ENCODE measurements at places on chromosomes 6 and 20.

GRCh38 chr6:166500246-166500645 is 86.2 kb downstream of the RAMACL start:
- DNase-seq: no peak

GRCh38 chr6:73515204-73515655 is 5.6 kb downstream of the EEF1A1 start:
- peak; percentile 66 for DNase-seq

- no peak for DNase-seq
These were observed 30.4 kb upstream of the HIVEP2 start for GRCh38 chr6:142975365-142975764.

GRCh38 chr20:44931911-44932310 is 22.1 kb downstream of the PABPC1L start:
- DNase-seq: no peak

DNA sequence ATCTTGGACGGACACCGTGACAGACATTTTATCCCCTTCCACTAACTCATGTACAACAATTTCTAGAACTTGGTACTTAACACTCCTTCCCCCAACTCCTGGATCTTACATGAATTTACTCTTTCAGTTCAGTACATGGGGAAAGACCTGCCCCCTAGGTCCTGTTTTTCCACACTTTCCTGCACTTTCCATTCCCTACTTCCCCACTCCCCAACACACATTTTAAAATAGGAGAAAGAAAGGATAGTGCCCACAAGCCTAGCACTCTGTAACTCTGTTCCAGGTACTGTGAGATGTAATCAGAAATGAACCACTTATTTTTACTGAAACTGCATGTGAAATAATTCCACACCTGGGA is 1.3 kb downstream of the ADGRG6 start:
- no peak for DNase-seq

- no peak for DNase-seq
These were observed 9.4 kb upstream of the TRIB3 start for GRCh38 chr20:370977-371754.

DNA sequence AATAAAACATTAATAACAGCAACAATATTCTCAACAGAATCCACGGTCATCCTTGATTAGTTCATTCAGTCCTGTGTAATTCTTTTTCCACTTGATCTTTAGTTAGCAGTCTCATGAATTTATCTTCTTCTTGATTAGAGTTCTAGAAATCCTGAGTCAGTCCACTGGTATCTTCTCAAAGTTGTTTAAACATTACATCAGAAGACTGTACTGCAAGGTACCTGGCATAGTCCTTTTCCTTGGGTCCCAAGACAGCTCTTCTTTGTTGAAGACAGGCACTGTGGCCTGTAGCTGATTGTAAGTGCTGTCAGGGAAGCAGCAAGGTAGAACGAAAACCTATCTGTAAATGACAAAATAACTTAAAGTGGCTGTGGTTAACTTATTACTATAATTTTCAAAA is 11.8 kb downstream of the MAP3K4 start:
- no peak for DNase-seq

- no peak for DNase-seq
These were observed 75.7 kb upstream of the JARID2 start for GRCh38 chr6:15170126-15170525.

- DNase-seq: peak; percentile 97
These were observed at the start of gene AHI1 for GRCh38 chr6:135497412-135498184. AHI1 (minus strand) TSS chr6:135497740; CDS start chr6:135492237, 5,503 bp downstream.

- no peak for DNase-seq
These were observed 192.9 kb downstream of the SYNDIG1 start for GRCh38 chr20:24662322-24662721.

DNA sequence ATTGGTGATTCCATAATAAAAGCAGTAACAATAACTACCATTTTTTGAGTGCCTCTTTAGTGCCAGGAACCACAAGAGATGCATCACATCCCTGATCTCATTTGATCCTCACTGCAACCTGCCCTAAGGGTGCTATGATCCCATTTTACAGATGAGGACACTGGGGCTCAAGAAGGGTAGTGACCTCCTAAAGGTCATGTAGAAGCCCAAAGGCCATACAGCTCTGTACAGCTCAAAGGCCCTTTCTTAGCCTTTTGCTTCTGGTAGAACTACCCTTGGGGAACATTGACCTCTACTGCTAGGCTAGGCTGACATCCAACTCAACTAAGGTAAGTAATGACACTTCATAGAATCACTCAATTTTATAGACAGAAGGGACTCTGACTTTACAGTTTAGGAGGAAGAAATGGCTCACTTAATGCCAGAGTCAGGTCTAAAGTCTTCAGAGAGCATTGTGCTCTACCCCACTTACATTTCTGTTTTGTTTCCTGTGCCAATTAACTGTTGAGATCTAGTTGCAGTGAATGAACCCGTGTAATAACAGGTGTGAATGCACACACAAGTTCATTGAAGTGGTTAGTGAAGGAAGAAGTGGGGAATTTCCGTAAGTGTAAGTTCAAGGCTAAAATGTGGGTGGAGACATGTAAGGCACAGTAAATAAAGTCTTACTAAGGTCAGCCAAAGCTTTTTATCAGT is 10.7 kb downstream of the SLC9A8 start:
- DNase-seq: no peak

DNA sequence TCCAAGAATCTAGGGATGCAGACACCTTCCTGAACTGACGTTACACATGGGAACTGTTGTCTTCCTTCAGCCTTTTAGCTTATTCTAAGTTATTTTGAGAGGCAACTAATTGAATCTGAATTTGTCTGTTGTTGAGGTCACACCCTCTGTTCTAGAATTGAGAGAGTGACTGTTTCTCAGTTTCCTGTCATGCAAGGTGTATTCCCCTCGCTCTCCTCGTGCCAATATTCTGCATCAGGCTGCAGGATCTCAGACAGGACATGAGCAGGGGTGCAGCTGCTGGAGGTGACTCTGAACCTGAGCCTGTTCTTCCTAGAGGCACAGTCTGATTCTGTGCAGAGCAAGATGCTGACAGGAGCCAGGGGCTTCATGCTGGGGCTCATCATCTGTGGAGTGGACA is 52.5 kb downstream of the HLA-DPB1 start:
- DNase-seq: no peak

DNA sequence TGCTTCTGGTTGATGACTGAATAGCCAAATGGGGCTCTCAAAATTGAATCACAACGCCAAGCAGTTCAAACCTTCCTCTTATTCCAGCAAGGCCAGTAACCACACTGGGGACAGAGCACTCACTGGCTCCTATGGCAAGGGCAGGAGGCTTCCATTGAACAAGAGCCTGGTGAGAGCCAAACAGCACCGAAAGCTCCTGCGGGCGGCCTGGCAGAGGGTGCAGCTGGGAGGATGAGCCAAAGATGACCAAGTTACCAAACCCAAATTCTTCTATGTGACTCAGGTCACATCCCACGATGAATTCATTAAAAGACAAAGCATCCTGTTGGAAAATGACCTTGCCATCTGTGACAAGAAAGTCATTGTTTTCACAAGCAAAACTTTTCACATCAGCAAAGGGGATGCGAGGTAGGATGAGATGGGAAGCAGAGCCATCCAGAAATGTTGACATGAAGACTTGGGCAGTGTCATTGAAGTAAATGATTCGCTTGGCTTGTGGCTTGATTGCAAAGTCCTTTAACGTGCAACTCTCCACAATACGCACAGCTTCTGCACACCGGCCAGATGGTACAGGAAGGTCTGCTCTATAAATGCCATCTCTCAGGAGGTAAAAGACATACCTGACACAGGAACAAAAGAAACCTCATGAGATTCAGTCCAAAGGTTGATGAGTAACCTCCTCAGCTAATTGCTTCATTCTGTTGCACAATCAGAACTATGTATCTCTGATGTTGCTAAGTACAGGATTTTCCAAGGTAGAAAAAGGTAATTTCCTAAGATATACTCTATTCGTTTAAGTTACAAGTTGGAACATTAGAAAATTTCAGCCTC is 36.3 kb downstream of the ROS1 start:
- no peak for DNase-seq

DNA sequence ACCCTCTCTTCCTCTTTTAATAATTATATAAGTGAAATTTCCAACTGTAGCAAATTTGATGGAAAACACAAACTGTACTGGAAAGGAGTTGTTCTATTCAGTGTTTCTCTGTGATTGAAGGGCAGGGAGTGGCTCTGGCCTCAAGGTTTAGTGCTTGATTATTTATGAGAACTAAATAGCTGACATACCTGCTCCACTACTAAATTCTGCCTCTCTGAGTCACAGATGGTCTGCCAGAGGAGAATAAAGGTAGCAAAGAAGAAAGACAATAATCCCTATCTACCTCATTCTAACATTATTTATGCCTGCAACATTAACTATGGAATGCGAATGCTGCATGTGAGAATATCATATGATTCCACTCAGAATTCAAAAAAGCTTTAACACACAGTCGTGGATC is 9.3 kb downstream of the BMP5 start:
- DNase-seq: no peak

- no peak for DNase-seq
These were observed 7.1 kb downstream of the IP6K3 start for GRCh38 chr6:33739571-33739970.

DNA sequence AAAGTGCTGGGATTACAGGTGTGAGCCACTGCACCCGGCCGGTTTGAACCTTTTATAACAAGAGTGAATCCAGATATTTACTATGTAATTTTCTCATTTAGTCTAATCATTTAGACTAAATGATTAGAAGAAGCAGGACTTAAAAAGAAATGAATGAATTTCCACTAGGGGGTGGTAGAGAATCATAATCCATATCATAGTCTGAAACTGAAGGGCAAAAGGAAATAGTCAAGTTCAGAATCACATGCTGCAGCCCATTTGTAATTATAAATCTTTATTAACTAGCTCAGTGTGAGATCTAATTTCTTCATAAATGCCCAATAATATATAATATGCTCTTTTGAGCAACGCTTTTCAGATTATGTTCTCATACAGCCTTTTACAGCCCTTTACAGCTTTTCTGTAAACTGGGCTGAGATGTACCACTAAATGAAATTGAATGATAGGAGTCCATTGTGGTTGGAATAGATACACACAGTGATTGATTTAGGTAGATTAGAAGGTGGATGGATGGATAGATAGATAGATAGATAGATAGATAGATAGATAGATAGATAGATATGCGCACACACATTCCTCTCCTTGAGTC is 31.8 kb downstream of the PSMB9 start:
- DNase-seq: peak; percentile 94

DNA sequence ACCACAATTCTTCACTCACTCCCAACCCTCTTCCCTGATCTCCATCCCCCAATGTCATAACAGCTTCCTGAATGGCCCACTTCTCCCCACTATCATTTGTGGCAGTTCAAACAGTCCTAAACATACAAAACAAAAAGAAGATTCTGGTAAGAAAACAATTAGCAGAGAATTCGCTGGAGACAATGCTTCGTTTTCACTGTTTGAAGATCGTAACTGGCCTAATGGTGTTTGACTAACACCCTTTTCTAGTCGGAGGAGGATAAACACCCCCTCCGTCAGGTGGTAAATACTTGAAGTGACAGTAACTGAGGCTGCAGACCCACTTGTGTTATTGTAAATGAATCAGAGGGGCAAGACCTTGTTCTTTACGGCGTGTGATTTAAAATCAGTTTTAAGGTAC is 3.8 kb downstream of the EYA2 start:
- no peak for DNase-seq

- DNase-seq: no peak
These were observed 12.8 kb upstream of the SGK2 start for GRCh38 chr20:43545837-43546578.

DNA sequence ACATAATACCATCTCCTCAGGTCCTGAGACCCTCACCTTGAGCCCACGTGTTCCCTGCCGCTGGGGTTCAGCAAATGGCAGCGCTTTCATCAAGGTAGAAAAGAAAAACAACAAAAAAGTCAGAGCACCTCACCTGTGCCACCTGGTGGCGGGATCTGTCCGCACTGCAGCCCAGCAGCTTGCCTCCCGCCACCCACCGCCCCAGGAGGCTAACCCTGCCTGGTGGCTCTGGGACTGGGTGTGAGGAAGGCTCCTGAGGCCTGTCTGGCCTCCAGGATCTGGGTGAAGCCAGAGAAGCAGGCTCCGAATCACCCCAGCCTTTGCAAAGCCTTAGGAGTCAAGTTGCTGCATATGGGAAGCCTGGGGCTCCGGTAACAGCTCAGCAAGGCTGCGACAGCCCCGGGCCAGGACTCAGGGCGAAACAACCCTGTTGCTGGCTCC is 270.8 kb downstream of the BMP7 start:
- peak; percentile 26 for DNase-seq

- no peak for DNase-seq
These were observed 537.4 kb upstream of the CHD6 start for GRCh38 chr20:42155586-42155985.

DNA sequence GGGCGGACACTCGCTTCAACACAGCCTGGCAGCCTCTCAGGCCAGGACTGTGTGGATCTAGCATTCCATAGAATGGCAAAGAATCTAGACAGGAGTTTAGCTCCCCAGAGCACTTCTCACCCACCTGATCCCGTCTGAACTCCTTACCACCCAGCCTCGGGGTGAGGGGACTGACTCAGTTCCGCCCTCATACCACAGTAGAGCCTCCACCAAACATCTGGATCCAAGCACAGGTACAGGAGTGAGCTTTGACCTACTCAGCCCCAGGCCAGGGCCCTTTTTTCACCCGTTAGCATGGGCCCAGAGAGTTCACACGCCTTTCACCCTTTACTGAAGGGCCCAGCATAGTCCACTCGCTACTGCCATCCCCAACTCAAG is 715 bp downstream of the PSMF1 start:
- DNase-seq: no peak

GRCh38 chr20:50980851-50981713 is 22.5 kb downstream of the MOCS3 start:
- DNase-seq: peak; percentile 90

DNA sequence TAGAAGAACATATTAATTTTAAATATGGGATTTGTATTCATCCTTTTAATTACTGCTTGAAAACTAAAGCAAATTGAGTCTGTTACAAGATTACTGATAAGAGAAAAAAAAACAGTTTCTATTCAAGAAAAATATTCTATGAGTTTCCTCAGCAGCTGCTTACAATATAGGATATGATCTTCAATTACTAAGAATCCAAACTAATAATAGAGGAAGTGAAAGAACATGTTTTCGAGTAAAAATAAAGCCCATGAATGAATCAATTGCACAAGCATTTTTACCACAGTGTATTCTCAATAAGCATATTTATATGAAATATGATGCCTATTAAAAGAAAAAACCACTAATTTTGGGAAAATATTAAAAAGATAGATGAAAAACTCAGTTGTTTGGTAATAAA is 63.4 kb downstream of the AHI1 start:
- peak; percentile 37 for DNase-seq

- peak; percentile 50 for DNase-seq
These were observed 19.5 kb upstream of the RALGAPA2 start for GRCh38 chr20:20731945-20732296.

All from hematopoietic multipotent progenitor cell treated with erythropoietin and hydrocortisone succinate and interleukin-3 and kit ligand, for 6 days (in vitro differentiated cells).